ENCODE measurements at places on chromosomes 13 and 19.

DNA sequence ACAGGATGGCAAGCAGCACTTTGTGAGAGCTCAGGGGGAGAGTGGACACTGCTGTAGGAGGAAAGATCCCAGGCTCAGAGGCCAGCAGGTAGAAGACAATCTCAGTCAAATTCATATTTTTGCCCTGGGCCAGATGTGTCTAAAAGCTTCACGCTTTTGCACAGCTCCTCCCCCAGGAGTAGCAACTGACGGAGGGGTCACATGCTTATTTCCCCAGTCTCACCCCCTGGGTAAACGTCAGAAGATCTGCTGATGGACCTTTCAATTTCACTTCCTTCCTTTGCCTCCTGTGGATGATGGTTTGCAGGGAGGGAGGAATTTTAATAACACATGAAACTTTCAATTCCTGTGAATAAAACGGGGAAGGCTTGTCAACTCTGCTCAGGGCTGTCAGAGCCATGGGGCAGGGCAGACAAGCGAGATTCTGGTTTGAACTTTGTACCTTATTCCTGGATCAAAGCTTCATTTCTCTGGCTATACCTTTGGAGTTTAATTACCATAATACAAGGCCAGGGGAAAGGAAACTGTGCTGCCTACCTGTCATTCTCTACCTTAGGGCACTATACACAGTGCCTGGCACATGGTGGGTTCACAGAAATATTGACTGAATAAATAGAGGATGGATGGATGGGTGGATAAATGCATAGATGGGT is 41.0 kb downstream of the POU4F1 start:
- no peak for DNase-seq

DNA sequence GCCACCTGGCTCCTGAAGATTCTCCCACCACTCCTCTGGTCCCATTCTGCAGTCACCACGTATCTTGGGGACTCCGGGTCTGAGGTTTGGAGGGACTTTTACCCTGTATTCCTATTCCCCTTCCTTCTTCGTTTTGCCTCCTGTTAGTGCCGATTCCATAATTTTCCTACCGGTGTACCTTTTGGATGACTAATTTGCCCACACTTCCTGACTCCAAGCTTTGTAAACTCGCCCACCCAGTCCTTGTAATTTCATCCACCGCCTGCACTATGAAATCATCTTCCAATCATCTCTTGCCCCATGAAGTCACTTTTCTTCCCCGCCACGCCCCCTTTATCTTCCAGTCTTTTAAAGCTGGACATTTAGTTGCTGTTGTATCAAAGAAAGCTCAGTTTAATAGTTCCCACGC is 572 bp downstream of the UCHL3 start:
- no peak for DNase-seq

GRCh38 chr13:79079351-79079839 is 326.7 kb downstream of the RBM26 start:
- no peak for DNase-seq

DNA sequence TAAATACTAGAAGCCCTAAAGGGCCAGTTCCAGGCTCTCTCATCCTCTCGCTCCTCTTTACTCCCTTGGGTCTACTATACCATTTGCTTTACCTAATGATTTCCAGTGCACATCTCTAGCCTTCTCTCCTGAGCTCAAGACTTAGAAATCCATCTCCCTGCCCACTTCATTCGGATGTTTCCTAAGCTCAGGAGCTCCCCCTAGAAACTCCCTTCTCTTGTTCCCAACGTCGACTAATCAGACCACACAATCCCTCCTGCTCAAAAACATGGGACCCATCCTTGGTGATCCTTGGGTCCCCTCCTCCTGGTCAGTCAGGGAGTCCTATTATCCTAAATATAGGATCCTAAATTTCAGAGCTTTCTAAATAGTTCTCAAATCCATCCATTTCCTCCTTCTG is 21.1 kb upstream of the STK24 start:
- DNase-seq, result no peak

DNA sequence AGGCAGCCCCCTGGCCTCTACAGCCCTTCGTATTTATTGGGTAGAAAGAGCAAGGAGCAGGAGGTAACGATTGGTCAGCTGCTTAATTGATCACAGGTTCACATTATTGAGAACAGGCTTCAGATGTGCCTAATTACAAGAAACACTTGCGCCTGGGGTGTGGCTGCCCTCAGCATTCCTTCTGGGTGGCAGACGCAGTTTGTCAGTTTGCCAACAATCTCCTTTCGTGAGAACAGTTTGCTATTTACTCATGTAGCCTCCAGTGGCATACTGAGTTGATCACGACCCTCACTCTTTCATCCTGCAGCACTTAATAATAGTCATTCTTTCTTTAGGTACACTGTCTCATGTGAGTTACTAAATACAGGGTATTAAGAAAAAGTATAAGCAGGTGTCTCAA is 985.6 kb downstream of the SLITRK5 start:
- DNase-seq, result no peak

DNA sequence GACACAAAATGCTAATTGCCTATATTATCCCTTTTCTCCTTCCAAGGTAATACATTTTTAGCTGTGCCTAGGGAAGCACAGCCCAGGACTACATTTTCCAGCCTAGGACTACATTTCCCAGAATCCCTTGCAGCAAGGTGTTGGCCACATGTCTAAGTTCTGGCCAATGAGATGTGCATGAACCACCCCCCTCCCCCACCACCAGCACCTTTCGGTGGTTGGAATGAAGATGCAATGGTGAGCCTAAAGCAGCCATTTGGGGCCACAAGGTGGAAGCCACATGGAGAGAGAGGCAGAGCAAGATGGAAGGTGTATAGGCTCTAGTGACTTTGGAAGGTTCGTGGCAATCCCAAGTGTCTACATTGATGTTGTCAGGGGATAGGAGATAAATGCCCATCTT is 16.2 kb downstream of the UNC13A start:
- peak; percentile 13 for DNase-seq

- DNase-seq, result no peak
Measured at GRCh38 chr19:291006-291521, at the start of gene PLPP2. Gene PLPP2 (minus strand): TSS chr19:291403. CDS start chr19:291336, 67 bp downstream.

GRCh38 chr19:29963576-29963975 is 21.5 kb downstream of the URI1 start:
- no peak for DNase-seq

DNA sequence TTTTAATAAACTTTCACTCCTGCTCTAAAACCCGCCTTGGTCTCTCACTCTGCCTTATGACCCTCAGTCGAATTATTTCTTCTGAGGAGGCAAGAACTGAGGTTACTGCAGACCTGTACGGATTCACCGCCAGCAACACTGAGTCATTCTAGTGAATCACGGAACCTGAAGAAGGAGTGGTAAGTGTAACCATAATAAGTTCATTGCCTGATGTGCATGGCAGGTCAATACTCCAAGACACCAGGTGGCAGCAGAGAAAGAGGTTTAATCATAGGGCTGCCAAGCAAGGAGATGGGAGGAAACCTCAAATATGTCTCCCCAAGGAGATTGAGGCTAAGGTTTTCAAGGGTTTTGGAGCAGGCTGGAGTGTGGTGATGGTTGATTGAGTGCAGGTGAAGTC is 204.3 kb upstream of the IPO5 start:
- no peak for DNase-seq

DNA sequence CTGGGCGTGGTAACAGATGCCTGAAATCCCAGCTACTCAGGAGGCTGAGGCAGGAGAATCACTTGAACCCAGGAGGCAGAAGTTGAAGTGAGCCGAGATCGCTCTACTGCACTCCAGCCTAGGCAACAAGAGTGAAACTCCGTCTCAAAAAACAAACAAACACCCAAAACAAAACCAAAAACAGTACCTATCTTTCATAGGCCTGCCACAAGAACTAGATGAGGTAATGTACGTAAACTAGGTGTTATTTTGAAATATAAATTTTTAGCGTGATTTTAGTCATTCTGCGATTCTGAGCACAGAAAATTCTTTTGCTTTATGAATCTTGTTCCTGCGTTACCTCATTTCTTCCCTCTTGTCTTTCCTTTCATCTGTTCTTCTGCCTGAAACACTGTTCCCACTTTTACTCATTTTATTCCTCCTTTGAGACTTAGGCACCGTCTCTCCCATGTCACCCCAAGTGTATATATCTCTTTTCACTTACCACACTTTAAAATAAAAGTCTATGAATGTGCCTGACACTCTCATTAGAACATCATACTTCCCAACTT is 238.2 kb upstream of the HTR2A start:
- no peak for DNase-seq

DNA sequence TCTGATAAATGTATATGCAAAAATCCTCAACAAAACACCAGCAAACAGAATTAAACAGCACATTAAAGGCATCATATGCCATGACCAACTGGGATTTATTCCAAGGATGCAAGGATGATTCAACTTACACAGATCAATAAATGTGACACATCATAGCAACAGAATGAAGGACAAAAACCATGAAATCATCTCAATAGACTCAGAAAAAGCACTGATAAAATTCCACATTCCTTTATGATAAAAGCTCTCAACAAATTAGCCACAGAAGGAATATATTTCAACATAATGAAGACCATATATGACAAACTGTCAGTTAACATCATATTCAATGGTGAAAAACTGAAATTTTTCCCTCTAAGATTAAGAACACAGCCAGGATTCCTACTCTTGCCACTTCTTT is 691.6 kb downstream of the DIAPH3 start:
- DNase-seq, result no peak

GRCh38 chr13:113954046-113954835 is 19.6 kb downstream of the C13orf46 start:
- DNase-seq, result no peak

DNA sequence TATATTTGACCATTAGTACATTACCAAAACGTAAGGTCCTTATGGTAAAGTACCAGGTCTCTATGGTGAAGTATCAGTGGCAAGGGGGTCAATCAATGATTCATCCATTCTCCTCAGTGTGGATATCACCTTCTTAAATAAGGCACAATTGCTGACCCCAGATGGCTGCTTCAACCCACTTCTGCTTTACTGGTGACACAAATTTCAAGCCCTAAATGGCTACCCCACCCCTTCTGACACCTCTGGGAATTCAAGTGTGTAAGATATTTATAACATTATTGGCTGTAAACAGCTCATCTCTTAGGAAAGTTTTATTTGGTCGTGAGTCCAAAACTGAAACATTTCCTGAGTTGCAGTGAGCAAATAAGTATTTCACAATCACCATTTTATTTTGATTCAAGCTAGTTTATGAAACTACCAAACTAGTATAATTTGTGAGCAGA is 7.9 kb upstream of the WBP4 start:
- DNase-seq, result no peak

- no peak for DNase-seq
Measured at GRCh38 chr19:32380269-32380668, 25.3 kb upstream of the DPY19L3 start.

DNA sequence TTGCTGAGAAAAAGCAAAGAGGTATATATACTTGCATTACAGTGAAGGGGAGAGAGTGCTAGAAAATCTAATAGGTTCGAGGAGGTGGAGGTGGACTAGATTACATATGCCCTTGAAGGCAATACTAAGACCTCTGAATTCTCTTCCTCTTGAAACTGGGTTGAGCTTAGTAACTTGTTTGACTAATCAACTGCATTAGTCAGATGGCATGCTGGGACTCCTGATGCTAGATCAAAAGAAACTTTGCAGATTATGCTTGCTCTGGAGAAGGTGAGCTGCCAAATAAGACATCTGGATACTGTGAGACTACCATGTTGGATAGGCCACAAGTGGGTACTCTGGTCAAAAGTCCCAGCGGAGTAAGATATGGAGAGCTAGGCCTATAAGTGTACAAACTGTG is 331.3 kb downstream of the KLF5 start:
- DNase-seq, result no peak

GRCh38 chr13:65336916-65337315 is 1893.2 kb downstream of the PCDH9 start:
- DNase-seq, result no peak

- DNase-seq, result no peak
Measured at GRCh38 chr13:83634601-83635000, 247.7 kb downstream of the SLITRK1 start.

GRCh38 chr19:2613507-2614295 is 88.8 kb downstream of the GNG7 start:
- no peak for DNase-seq

DNA sequence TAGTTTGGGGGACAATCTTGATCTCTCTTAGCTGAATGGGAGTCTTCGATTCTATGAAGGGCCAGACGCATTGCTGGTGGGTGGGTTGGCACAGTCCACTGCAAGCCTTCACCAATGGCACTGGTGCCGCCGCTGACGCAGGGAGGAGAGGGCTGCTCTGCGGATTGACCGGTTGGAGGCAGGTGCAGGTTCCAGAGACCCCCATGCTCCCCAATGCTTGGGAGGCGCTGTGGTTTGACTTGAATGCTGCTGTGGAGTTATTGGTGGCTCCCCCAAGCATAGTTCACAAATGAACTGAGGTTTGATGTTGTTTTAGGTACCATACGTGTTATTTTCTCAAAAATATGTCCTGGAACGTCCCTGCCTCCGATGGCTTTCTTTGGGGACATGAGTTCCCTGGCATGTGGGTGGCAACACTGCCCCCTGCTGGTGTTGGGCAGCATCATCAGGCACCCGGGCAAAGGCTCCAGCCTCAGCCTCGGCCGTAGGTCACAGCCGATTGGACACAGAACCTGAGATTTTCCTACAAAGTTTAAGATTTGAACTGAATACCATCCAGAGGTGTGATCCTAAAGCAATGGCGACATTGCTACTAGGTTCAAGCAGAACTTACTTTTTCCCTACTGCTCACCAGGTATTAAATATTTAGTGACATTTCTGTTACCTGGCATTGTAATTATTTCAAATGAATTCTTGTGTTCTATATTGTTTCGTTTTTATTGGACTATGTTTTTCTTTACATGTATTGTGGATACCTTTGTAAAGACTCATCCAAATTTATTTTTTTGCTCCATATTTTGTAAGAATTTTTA is 95.5 kb downstream of the ANKRD10 start:
- DNase-seq, result peak; percentile 51

GRCh38 chr13:30774214-30774730 is 38.9 kb downstream of the ALOX5AP start:
- no peak for DNase-seq

GRCh38 chr19:39246951-39247669 is 1.5 kb downstream of the IFNL4 start:
- DNase-seq, result no peak

DNA sequence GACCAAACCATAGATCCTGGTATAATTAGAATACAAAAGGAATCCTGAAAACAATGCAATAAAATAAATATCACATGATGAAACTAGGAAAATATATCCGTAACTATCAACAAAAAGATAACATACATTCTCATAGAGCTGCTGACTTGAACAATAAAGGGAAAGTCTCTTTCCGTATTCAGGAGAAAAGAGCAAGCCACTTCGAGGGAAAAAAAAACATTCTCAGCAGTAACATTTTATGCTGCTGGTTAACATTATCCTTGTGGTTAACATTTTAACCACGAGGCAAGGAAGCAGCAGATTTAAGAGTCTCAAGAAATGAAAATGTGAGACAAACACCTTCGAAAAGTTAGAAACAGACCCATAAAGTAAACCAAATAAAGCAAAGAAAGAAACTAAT is 25.8 kb downstream of the NALCN start:
- no peak for DNase-seq

DNA sequence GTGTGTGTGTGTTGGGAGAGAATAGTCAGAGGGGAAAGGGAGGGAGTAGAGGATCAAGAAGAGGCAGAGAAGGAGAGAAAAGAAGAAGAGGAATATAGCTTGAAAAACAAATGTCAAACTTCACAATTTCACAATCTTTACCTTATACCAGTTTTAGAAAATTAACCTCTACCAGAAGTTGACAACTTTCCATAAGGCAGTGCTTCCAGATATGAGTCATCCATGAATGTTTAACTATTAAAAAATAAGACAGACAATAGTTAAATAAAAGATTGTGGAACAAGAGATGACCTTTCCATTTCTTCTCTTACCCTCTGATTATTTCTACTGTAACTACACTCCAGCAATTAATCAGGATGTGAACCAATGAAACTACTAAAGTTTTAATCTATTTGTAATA is 229.4 kb downstream of the ITGBL1 start:
- no peak for DNase-seq

Measured in stimulated activated CD4-positive, alpha-beta T cell treated with anti-CD3 and anti-CD28 coated beads, Interleukin-1b, Interleukin-23, amount 100 ng/mL, for 24 hours (primary cell).